ENCODE measurements at places on chromosomes 7 and 10. TPM values are rescaled to one million over a fixed set of nuclear protein-coding genes. Genes with fewer than 3 reads are reported as not detected.

- no peak for DNase-seq
These were observed 316.7 kb upstream of the SORCS1 start for GRCh38 chr10:107481224-107481623.

DNA sequence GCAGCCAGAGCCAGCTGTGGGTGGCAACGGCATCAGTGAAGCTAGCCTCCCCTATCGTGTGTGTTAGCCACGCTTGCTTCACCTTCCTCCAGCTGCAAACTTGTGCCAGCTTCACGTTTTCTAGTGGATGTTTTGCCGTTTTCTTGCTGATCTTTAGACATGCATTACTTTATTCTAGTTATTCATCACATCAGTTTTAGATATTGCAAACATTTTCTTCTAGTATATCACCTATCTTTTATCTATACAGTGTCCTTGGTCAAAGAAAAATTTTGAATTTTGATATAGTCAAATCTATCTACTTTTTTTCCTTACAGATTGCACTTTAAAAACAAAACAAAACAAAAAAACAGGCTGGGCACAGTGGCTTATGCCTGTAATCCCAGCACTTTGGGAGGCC is 6.7 kb upstream of the PAPOLB start:
- no peak for DNase-seq

DNA sequence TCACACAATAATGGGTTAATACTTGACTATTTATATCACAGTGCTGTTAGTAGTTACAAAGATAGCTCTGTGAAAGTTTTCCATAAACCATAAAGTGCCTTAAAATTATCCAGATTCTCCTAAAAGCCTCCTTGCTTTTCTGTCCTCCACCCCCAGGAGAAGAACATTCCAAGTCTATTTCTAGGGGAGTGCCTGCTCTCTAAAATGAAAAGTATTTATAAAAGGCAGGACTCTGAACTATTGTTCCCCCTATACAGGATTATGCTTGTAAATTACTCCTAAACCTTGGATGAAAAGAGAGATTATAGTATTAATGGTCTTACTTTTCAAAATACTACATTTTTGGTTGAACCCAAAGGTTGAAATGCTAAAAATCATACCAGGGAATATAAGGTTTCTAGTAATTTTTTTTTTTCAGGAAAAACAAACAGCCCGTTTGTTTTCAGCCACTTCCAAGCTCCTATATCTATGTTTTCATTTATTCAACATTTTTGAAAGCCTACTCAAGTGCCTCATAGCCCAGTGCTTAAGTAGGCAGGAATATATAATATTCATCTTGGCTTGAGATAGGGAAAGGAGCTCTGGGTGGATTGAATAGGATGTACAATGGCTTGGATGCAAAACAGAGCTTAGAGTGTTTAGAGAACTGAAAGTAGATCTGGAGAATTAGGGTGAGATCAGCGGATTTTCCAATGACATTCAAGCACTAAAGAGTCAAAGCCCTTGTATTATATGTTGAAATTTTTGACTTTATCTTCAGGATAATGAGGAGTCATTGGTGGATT is 320.7 kb downstream of the GPR37 start:
- DNase-seq = no peak

DNA sequence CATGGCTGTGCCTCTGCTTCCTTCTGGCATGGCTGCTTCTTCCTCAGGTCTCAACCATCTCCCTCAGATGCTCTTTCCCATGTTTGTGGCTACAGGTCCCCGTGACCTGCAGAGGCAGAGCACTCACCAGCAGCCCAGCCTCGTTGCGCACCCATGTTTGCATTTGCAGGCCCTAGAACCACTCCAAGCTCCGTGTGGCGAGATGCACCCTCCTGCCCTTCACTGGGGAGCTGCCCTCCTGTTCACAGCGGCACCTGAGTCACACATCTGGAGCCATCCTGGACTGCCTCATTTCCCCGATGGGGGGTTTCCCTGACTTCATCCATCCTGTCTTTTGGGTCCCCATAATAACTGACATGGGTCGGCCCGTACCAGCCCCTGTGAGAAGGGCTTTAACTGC is 35.9 kb downstream of the EGFR start:
- DNase-seq = no peak

DNA sequence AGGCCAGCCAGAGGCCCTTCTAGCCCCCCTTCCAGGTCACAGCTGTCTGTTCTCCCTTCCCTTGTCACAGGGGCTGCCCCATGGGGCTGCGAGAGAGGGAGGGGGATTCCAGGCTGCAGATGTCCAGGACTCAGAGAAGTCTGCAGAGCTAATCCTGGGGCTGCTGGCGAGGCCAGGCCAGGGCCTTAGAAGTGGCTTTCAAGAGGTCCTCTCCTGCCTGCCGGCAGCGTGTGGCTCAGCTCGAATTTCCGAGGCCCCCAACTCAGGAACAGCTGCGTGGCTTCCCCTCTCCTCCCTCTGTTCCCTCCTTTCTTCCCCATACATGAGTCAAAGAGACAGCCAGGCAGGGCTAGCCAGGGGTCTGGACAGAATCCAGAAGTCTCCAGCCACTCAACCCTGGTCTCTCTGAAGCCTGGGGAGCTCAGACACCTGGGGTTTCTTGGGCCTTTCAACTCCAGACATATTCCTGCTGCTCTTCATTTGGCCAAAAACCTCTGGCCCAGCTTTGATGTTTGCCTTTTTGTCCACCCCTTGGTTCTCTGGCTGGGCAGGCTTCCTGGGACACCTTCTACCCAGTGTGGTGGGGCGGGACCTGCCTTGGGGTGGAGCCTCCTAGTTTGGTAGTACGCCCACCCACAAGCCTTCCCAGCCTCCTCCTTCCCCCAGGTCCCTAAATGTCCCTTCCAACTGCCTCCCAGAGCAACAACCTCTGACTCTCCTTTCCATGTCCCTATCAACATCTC is 21.8 kb upstream of the EIF5AL1 start:
- DNase-seq = peak; percentile 73

DNA sequence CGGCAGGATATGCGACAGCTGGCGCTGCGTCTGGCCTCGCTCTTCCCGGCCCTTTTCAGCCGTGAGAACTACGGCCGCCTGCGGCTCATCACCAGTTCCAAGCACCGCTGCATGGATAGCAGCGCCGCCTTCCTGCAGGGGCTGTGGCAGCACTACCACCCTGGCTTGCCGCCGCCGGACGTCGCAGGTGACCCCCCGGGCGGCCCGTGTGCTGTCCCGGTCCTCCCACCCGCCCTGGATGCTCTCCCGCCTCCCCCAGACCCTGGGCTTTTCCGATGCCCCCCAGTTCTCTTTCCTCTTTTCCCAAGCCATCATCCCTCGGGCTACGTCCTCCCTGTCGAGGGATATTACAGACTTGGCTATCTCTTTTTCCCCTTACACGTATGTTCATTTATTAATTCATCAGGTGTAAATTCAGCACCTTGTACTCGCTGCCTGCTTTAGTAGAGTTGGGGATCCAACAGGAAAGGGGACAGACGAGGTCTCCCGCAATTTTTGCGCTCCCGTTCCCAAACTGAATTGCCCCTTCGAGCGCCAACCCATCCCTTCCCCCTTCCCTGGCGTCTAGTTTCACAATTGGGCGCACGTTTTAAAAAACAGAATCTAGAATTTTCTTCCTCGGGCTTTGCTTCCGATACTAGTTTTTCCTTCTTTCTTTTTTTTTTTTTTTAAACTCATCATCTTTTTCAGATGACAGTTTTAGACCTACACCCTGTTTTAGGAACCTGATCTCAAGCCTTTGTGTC is 846 bp downstream of the MINPP1 start:
- peak; percentile 48 for DNase-seq

DNA sequence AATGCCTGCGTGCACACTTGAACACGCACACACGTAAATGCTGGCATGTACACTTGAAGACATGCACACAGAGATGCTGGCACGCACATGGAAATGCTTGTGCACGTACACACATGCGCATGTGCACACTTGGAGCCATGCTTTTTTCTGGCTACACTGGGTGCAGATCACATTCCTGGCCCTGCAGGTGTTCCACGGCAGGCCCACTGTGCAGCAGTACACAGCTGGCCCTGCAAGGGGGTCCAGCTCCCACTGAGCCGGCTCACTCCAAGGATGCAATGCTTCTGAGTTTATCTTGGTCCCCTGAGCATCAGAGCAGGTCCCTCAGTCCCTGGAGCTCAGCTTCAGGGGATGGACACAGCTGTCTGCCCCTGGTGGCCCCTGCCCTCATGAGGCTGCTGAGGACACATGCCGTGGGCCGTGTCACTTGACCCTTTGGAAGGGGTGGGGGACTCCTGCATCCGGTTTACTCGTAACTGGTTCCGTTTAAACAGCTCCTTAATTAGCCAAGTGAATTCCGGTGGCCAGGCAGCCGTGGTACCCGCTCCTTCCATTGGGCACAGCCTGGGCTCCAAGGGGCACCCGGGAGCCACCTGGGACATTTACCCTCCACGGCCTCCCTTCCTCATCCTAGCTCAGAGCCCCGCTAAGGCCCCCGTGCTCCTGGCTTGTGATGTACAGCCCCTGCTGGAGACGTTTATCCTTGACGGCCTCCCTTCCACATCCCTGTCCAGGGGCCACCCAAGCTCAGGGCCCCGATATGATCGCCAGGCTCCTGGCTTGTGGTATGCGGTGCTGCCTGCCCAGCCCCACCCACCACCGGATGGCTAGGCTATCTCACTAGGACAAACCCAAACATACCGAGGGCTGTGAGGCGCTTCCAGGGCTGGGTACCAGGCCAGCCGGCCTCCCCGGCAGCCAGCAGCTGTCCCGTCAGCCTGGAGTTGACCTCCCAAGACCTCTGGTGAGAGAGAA is 39.5 kb upstream of the DPYSL4 start:
- no peak for DNase-seq

Gene REEP3
- 19.0 TPM for total RNA-seq

Data from heart left ventricle (tissue), 16 donors.